ENCODE measurements at places on chromosomes 6 and 20.

DNA sequence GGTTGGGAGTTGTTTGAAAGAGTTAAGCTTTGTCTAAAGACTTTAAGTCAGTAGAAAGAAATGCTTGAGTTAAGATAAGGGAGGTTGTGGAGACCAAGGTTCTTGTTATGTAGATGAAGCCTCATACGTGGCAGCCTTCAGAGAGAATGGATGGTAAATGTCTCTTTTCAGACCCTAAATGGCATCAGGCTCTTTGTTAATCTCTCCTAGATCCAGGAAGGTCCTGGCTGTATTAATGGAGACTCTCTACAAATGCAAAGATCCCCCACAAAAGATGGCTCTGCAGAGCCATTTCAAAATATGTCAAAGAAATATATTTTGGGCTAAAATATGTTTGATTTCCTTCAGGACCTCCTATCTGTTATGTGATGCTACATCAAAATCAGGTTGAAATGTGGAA is 161.6 kb downstream of the ADAT2 start:
- no peak for DNase-seq

DNA sequence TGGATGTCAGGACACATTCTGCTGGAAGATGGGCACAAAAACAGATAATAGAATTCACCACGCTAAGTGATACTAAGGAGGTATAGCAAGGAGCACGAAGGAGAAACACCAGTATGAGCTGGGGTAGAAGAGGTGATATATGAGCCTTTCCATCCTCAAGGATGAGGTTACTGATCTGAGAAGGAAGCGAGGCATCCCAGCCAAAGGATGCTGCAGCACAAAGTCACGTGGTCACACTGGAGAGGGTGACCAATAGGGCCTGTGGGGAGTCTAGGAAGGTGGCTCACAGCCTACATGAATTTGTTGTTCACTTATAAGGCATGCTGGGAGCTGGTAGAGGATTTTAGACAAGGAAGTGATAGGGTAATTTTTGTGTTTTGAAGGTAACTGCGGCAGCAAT is 1.4 kb downstream of the GINS1 start:
- DNase-seq: no peak

GRCh38 chr6:105881608-105882007 is 204.5 kb upstream of the PRDM1 start:
- DNase-seq: no peak

- DNase-seq: no peak
Measured at GRCh38 chr6:36428911-36429310, 13.7 kb downstream of the PXT1 start.

DNA sequence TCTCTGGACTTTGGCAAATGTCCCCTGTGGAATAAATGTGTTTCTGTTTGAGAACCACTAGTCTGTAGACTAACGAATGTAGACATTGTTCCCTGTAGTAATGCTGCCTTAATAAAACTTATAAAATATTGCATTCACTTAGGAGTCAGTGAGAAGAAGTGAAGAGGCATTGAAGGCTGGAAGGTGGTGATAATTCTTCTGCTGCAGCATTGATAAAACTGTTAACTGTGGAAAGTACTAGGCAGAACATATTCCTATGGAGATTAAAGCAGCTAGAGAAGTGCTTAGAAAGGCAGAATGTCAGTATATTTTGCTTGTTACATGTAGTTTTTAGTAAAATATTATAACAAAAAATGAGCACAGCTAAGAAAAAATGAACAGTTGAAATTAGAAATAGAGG is 4.8 kb downstream of the PGK2 start:
- DNase-seq: no peak

GRCh38 chr6:157649311-157650260 is 173.5 kb upstream of the SNX9 start:
- peak; percentile 89 for DNase-seq

DNA sequence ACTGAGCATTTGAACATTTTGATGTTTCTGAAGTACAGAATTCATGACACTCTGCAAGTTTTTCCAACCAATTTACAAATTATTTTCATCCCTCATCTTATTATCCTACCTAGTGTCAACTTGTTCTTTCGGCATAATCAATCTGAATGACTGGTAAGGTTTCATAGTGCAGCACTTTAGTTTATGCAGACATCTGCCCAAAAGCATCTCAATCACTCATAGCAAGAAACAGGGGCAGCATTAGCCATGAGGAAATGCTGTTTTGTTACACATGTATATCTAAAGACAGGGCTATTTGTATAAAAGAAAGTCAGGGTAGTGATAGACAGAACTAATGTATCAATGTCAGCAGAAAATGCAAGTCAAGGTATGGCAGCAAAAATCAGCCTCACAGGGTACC is 378.1 kb upstream of the AGPAT4 start:
- no peak for DNase-seq

DNA sequence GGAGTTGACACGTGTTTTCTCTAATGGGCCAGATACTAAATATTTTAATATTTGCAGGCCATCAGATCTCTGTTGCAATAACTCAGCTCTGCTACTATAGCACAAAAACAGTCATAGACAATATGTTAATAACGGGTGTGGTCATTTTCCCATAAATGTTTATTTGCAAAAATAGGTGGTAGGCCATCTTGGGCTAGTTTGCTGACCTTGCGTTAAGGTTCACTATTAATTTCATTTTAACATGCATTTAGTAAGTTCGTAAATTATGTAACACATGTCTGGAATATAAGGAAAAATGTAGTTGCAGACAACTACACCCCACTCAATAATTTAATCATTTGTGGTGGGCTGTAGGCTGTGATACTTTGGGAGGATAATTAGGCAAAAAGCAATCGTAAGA is 577.8 kb downstream of the PKHD1 start:
- no peak for DNase-seq

Data from NCI-H1092 treated with DMSO at 0.1 percent for 48 hours (cell line).